ENCODE measurements at places on chromosomes 7 and 10. TPM values are rescaled to one million over a fixed set of nuclear protein-coding genes. Genes with fewer than 3 reads are reported as not detected.

DNA sequence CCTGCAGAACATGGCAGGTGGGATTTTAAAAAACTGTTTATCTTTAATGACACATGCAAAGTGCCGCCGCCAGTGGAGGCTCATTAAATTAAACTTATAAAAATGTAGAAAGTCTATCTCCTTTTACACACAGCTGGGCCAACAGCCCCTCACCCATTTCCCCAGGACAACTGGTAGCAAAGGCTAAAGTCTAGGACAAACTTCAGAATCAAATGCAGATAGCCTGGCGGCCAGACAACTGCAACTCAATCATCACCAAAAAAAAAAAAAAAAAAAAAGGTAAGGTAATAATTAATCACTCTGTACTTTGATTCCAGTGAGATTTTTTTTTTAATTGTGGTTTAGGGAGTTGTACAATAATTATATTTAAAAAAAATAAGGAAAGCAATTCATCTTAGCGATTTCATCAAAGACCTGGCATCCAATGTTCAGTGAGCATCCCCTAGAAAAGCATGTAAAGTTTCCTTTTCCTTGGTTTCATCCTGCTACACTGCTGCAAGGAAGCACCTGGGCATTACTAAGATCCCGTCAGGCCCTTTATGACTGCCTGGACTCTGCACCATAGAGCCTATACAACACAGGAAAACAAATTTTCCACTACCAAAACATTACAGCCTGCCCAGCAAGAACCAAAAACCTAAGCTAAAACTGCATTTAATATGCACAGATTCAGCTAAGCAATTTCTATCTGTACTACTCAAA is 98.5 kb downstream of the GRB10 start:
- DNase-seq = no peak

DNA sequence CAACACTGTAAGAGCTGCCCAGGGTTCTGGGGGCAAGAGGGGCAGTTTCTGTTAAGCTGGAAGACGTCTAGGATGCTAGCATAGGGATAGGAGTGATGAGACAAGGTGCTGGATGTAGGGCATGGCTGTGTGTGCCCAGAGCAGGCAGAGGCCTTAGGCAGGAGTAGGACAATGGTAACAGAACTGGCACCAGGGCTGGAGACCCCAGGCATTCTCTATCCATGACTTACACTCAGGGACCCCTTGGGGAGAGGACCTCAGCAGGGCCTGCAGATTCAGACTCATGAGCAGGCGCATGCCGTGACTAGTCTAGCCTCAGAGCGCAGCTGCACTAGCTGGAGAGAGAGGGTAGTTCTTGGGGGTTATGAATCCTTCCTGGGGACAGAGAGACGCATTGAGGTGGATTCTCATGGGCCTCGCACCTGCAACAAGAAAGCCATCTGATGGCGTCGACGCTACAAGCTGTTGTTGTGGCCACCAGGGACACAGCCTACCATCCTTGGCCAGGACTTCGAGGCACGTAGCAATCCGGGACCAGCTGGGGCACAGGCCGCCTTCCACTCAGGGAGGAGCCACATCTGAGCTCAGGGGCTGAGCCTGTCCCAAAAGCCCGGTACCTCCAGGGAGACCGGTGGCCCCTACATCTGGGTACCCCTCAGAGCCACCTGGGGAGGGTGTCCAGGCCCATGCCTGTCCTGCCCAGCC is 474.1 kb downstream of the PTPRN2 start:
- DNase-seq = no peak

GRCh38 chr10:102511583-102512274 is 8.0 kb downstream of the SUFU start:
- DNase-seq = no peak

The LIPK gene
- not detected for total RNA-seq

- DNase-seq = no peak
Measured at GRCh38 chr7:125084196-125084595, 154.6 kb upstream of the POT1 start.

The FXYD4 gene
- total RNA-seq = not detected

GRCh38 chr7:87447116-87447635 is 28.3 kb downstream of the ABCB4 start:
- DNase-seq = no peak

Data from H4 (cell line).